AG10803 (cell line): ENCODE measurements at places on chromosomes 11 and 22.

GRCh38 chr11:71309181-71309580 is 56.8 kb upstream of the SHANK2 start:
- DNase-seq = no peak

GRCh38 chr22:49689255-49689770 is 138.4 kb downstream of the BRD1 start:
- DNase-seq = no peak

DNA sequence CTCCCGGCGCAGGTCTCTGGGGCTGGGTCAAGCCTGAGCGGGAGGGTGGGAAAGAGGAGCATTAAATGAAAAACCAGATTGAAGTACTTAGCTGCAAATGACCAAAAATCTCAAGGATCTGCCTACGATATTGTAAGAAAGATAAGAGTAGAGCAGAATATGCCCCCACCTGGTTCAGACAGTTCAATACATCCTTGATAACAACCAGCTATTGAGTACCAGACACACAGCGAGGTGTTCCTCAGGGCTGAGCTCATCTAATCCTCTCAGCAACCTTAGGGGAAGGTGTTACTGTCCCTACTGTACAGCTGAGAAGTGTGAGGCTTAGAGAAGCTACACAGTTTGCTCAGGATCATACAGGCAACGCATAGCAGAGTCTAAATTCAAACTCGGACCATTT is 27.4 kb upstream of the HMGXB4 start:
- DNase-seq = no peak

GRCh38 chr22:44878483-44879300 is 126.3 kb downstream of the ARHGAP8 start:
- DNase-seq = no peak

- DNase-seq = no peak
These were observed 24.8 kb upstream of the CALCB start for GRCh38 chr11:15048616-15049015.

DNA sequence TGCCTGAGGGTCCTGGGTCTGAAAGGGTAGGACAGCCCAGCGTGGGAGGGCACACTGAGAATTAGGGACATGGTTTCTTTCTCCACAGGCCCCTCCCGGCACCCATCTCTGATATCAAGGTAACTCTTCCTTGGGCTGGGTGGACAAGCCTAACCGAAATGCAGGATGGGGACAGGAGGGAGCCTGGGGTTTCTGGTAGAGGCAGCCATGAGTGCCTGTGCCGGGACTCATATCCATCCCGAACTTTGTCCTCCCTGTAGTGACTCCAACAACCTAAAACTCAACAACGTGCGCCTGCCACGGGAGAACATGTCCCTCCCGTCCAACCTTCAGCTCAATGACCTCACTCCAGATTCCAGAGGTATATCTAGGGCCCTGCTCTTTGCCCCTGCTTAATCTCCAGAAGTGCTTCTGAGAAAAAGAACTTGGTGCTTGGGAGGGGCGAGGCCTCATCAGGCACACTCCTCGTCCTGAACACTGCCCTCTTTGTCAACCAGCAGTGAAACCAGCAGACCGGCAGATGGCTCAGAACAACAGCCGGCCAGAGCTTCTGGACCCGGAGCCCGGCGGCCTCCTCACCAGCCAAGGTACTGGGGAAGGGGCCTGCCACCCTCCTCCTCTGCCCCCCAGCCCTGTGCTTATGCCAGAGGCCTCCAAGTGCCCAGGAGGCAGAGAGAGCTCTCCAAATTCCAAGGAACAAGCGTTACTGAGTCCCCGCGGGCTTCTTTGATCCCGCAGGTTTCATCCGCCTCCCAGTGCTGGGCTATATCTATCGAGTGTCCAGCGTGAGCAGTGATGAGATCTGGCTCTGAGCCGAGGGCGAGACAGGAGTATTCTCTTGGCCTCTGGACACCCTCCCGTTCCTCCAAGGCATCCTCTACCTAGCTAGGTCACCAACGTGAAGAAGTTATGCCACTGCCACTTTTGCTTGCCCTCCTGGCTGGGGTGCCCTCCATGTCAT is 3.1 kb downstream of the TMEM25 start:
- no peak for DNase-seq

- DNase-seq = no peak
These were observed 37.5 kb downstream of the SLC1A2 start for GRCh38 chr11:35381709-35382322.

GRCh38 chr11:13183094-13183825 is 94.3 kb upstream of the BMAL1 start:
- DNase-seq = peak; percentile 91

DNA sequence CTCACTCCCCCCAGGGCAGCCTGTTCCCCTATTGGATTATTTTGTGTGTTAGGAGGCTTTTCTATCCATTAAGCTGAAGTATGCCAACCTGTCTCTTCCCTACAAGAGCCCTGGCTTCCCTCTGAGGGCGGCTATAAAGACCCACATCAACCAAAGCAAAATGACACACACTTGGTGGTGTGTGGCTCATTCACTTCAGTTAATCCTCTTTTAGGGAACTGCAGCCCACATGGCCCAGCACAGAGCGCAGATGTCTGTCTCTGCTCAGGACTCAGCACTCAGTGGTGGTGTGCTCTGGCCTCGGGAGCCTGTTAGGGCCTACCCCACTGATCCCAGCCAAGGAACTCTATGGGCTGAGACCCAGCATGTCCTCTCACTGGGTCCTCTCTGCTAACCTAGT is 32.2 kb upstream of the LRRC10B start:
- DNase-seq = no peak

DNA sequence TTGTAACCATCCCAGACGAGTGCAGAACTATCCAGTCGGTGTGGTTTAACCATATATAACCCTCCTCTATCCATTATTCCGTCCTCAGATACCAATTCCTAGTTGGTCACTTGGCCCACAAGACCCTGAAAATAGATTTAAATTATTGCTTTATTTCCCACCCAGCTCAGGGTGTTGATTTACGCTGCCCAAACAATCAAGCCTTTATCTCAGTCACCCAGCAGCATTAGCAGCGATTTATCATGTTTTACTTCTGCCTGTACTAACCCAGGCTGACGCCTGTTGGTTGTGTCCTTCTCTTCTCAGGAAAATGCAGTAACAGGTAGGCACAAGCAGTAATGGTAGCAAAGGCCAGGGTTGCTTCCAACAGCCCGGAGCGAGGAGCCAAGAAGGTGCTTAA is 81.2 kb downstream of the DSCAML1 start:
- DNase-seq = no peak

GRCh38 chr11:75771646-75772410 is 3.2 kb downstream of the DGAT2 start:
- DNase-seq = peak; percentile 87

DNA sequence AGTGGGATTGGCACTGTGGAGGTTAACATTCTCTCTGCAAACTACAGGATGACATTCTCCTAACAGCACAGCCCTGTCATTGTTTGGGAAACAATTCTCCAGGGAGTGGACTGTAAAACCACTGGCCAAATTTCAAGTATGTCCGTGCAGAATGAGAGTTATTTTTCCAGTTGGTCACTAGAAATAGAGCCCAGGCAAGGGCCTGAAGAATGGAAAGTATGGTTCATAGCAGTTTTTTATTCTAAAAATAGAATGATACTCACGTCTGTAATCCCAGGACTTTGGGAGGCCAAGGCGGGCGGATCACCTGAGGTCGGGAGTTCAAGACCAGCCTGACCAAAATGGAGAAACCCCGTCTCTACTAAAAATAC is 39.0 kb upstream of the CD44 start:
- peak; percentile 95 for DNase-seq
